ENCODE measurements at places on chromosomes 2 and 18.

DNA sequence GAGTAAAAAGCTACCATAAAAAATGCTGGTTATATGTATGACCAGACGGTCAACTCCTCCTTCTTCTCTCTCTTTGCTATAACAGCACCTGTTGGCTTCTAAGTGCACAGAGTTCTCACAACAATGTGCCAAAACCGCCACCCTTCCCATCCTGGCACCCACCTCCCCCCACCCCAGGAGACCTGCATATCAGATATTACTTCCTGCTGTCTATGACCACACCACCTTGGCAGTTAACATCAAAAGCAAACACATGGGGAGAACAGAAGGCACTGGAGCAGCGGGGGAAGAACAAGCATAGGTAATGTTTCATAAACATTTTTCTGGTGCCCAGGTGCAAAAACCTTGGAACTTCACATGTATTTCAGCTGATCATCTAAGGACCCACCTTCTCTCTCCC lies 15.5 kb downstream of the SPRED2 start:
- DNase-seq, result no peak

DNA sequence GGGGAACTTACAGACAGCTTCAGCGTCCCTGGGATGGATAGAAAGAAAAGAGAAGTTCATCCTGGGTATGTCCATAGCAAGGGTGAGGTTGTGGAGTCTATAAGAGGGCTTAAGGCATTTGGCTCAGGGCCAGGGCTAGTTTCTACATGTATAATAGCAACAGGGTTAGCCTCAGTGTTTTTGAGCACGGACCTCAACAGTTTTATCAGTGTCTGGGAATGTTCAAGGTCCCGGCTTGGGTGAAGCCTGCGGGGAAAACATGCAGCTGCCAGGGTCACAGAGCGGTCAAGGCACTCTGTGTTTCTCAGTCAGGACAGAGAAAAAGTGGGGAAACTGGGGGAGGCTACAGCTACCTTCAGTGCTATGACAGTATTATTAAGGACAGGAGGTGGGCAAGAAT lies 427.7 kb upstream of the HS6ST1 start:
- DNase-seq, result peak; percentile 29

DNA sequence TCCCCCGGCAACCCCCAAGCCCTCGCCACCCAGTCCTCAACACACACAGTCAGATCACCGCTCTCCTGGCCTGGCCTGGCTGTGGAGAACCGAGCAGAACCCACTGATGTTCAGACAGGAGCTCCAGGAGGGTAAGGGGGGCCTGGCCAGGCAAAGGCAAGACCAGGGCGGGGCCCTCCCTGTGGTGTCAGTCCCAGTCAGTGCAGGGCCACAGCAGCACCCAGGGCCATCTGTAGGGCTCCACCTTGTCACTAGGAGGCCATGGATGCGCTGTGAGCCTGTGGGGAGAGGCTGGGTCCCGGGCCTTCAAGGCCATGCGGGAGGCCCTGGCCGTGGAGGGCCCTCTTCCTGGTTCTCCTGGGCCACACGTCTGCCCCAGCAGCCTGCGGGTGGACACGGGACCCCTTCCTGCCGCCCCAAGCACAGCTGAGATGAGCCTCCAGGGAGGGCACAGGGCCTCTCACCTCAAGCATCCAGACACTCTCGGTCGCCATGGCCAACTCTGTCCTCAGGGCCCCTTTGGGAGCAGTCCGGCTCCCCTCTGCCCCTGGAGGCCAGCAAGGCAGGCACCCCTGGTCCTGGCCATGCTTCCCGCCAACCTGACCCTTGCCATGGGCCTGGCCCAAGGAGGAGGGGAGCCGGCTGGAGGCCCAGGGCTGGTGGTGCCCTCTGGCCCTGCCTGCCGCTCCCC lies 2.0 kb downstream of the ANO7 start:
- no peak for DNase-seq

DNA sequence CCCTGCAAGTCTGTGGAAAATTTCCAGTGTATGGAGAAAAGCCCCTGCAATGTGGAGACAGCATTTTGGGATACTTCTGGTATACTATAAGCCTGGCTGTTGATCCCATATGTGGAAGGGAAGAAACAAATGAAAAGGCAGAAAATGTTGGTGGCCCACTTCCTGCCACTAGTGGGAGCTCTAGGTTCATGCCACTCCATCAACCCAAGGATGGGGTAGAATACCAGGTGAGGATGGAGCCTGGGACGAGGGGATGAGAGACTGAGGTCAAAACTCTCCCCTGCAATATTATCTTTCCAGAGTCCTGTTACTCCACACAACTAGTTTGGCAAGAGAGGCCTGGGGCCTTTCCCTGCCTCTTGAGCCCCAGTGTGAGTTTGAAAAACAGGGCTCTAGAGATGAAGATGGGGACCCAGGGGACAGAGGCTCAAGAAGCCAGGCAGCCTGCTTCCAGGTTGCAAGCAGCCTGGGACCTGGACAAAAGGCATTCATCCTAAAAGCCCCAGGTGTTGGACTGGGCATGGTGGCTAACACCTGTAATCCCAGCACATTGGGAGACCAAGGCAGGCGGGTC lies 31.9 kb downstream of the BMP10 start:
- no peak for DNase-seq

DNA sequence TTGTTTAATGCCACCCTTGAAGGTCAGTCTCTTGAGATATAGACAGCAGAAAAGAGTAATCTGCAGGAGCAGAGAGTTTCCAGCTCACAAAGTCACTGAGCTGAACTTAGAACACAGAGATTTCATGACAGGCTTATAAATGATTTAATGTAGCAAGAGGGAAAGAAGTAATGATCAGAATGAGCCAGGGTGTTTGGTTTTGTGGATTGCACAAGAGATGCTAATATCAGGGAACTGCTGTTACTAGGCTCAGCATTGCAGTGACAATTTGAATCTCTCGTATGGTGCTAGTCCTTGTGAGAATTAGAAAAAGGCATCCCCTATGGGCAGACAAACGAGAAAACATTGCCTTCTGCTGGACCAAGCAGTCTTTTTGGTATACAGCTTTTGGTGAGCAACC lies 61.7 kb upstream of the ITGB6 start:
- DNase-seq, result no peak

GRCh38 chr2:132404056-132404455 lies 12.5 kb upstream of the GPR39 start:
- no peak for DNase-seq

DNA sequence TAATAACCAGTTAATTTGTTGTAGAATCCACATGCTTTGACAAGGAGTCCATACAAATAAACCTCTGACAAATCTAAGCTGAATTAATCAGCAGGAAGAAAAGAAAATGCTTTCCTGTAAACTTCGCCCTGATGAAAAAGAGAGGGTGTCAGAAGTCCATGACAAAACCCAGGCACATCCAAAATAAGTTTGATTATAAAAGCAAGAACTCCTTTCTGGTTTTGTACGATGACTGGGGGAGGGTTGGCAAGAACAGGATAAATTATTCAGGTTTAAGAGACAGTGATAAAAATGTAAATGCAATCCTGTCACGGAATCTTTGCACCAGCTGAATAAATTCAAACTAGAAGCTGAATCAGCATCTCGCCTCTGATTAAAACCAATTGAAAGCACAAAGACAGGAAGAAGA lies 469.2 kb upstream of the TNP1 start:
- peak; percentile 68 for DNase-seq

GRCh38 chr2:121076885-121077549 lies 208.0 kb downstream of the TFCP2L1 start:
- DNase-seq, result peak; percentile 41

DNA sequence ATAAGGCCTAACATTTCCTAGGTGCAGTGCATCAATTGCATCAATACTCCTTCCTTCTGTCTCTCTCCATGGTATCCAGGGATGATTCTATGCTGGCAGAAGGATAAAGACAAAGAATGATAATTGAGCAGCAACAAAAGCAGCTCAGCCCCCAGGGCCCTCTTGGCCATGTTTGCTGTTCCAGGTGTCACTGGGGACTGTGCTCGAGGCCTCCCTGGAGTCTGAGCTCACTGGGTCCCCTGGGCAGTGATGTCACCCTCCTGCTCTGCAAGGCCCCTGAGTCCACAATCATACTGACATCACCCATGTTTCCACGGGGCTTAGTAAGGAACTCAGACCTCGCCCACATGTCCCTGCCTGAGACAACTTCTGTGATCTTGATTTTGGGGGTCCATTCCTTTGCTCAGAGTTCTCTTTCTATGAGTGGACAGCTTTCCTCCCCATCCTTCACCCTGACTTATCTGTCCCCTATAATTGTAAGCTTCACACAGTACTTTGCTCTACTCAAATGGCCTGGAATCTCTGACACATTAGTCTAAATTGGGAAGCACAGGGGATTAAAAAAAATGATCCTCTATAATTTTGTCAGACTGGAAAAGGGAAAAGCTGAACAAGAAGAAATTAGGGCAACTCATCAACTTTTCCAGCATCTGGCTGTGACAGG lies 15.8 kb upstream of the EXOC6B start:
- no peak for DNase-seq

DNA sequence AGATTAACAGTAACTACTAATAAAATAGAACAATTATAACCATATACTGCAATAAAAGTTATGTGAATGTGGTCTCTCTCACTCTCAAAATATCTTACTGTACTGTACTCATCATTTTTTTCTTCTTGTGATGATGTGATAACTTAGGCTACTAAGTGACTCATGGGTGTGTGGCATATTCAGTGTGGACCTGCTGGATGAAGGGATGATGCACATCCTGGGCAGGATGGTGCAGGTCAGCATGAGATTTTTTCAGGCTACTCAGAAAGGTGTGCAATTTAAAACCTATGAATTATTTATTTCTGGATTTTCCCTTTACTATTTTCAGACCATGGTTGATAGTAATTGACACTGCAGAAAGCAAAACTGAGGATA lies 90.7 kb downstream of the NCKAP5 start:
- peak; percentile 31 for DNase-seq

GRCh38 chr2:57080035-57080434 lies 896.2 kb downstream of the CCDC85A start:
- DNase-seq, result no peak

GRCh38 chr2:19362094-19362754 lies 3.8 kb upstream of the OSR1 start:
- no peak for DNase-seq

GRCh38 chr2:214706986-214707385 lies 102.5 kb downstream of the BARD1 start:
- DNase-seq, result no peak

GRCh38 chr2:10047616-10048500 lies 4.5 kb downstream of the KLF11 start:
- no peak for DNase-seq

DNA sequence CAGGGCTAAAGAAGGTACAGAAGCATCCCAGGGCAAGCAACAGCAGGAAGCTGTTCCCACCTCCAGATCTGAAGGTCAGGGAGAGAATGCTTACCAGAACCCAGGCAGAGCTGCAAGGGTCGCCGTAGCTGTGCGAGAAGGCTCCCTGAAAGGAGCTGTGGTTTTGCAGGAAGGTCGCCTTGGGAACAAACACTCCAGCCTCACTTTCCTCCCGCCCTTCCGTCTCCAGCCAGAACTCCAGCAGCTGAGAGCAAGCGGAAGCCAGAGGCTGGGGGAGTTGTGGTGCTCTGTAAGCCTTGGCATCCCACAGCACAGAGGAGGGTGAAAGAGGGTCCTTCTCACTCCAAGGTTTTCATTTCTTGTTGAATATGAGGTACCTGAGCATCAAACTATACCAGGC lies 18.3 kb upstream of the ICOS start:
- DNase-seq, result no peak

GRCh38 chr2:144415386-144415785 lies 104.5 kb downstream of the ZEB2 start:
- DNase-seq, result no peak

DNA sequence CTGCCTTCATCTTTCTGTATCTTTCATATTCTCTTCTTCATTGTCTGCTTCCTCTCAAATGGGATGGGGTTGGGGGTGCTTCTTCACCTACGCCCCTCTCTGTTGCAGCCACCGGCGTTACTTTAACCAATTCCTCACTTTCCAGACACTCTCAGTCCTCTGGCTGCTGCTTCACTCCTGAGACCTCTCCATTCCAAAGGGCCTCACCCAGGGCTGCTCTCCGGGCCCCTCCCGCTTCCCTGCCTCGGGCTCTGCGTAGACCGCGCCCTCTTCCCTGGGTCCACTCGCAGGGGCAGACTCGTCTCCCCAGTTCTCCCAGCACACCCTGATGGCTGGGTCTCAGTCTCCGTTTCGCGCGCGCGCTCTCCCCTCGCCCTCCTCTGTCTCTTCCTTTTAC lies 926 bp downstream of the SERPINB8 start:
- peak; percentile 44 for DNase-seq

GRCh38 chr2:62382757-62383156 lies 123.2 kb downstream of the TMEM17 start:
- no peak for DNase-seq

- DNase-seq, result peak; percentile 72
Measured at GRCh38 chr2:224518806-224519580, 66.2 kb downstream of the CUL3 start.

- peak; percentile 22 for DNase-seq
Measured at GRCh38 chr2:179898873-179899272, 37.5 kb upstream of the ZNF385B start.

DNA sequence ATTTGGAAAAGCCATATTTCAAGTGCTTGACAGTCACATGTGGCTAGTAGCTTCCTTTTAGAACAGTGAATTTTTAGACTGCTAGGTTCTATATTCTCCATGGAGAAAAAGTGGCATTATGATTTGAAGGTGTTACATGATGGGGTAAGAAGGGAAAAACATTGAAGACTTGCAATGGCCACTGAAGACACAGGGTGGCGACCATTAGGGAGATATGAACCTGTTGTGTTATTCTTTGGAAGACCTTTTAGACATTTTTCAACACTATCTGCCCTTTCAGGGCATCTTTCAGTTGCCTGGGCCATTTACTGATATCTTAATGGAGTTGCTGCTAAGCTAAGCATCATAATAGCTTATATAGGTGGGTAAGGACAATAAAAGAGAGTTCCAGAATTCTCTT lies 1387.2 kb downstream of the SUCLG1 start:
- no peak for DNase-seq

- DNase-seq, result no peak
Measured at GRCh38 chr2:115084446-115084845, 642.0 kb downstream of the DPP10 start.

- DNase-seq, result no peak
Measured at GRCh38 chr2:95068256-95068655, 42.7 kb downstream of the MAL start.

GRCh38 chr2:40097691-40098385 lies 318.8 kb upstream of the THUMPD2 start:
- peak; percentile 91 for DNase-seq

DNA sequence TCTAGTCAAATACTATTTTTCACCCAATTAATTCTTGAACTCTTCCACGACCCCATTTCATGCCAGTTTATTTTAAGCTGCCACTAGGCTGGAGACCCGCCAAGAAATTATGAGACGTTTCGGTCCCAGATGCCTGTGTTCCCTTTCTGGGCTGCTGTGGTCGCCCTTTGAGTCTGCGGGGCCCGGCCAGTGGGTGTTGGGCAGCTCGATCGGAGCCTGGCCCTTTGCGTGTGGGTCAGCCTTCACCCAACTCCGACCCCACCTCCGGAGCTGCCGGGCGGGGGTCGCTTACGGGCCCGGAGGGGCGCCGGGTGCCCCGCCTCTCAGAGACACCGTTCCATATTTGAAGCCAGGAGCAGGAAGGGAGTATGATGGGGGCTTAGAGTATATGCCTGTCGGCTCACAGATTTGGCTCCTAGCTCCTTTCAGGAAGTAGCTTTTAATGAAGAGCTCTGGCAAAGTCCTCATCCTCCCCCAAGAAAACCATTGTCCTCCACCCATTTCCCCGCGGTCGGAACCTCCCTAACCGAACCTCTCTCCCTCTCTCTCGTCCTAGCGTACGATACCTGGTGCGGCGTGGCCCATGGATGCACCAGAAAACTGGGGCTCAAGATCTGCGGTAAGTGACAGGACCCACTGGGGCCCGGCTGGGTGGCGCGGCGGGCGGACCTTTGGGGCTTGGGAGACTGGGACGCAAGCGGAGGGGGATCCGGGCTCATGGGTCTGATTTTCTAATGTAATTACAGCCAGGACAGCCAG lies 5.0 kb downstream of the GAD1 start:
- DNase-seq, result no peak
